Activated T-cell treated with anti-CD3 and anti-CD28 coated beads, Interleukin-2, amount 50 U/mL, for 1 hour (primary cell): ENCODE measurements at places on chromosomes 4 and X.

DNA sequence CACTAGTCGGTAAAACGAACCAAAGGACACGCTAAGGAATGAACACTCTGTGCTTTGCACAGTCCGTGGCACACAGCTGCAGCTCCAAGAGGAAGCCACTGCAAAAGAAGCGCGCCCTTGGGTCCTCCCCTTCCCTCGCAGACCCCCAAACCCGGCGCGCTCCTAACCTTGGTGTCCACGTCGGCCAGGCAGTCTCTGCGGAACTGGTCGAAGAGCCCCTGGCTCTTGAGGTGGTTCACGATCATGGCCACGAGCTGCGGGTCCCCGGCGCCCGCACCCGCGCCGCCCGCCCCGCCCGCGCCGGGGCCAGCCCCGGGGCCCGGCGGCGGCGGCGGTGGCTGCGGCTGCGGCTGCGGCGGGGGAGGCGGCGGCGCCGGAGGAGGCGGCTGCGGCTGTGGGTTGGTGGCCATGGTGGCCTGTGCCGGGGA is 333 bp downstream of the BOD1L1 start:
- no peak for DNase-seq

DNA sequence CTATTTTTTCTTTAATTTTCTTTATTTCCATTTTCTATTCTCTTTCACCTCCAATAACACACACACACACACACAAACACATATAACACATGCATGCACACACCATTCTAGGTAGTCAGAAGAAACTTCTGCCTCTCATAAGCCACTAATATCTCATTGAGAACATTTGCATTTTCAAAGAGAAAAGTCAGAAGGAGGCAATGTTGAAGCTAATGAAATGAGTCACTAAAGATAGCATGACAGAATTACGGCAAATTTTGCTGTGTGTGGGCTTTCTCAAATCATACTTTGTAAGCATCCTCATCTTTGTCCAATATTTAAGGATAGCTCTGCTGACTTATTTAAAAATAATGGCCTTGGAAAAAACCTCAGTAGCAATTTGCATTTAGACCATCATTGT is 291.3 kb downstream of the GUCY2F start:
- no peak for DNase-seq

- no peak for DNase-seq
Measured at GRCh38 chr4:95550115-95550987, 1.6 kb upstream of the UNC5C start.

- no peak for DNase-seq
Measured at GRCh38 chr4:176090115-176090514, 24.5 kb downstream of the WDR17 start.

DNA sequence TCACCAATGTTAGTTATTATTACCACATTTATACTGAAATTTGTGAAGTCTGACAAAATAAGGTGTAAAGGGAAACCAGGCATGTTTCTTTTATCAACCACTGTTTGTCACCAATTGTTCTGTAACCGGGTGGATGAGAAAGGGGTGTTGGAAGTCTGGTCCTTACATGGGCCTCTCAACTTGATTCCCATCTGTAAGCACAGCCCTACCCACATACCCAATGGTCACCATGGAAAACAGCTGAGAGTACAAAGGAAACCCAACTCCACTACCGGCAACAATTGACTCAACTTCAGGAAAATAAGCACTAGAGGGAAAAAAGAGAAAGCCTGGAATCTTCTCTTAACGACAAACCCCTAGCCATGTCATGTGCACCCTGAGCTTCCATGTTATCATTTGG is 70.8 kb upstream of the PTCHD1 start:
- DNase-seq: no peak

DNA sequence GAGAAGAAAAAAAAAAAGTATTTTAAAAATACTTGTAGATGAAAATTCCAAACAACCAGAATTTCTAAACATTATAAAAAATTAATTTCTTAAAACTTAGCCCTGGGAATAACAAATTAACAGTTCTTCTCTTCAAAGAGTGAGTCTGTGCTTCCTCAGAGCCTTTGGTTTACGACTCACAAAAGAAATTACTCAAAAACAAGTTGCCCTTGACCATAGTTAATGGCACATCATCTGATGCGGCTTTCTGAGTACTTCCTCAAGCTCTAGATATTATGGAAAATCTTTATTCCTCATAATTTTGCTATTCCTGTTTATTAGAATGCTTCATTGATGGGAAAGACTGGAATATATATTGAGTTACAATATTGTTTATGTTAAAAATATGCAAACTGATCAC is 23.7 kb downstream of the TAPT1 start:
- DNase-seq: no peak
